Activated CD4-positive, alpha-beta T cell treated with anti-CD3 and anti-CD28 coated beads, Interleukin-2, amount 50 U/mL, for 1 hour (primary cell): ENCODE measurements at places on chromosomes 4 and X.

DNA sequence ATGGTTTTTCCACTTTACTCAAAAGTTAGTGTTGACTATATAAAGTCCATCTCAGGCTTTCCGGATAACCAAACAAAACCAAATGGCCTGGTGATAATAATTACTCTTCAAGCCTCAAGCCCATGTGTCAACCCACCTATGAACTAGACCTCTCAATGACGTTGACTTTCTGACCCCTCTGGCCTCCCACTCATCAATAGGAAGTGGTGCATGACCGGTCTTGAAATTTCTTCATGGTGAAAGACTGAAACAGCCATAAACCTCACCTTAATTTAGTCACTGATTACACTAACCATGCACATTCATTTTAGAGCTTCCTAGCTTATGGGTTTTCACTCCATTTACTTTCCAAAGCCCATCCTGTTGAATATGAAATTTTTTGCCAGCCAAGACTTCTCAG lies 276.0 kb downstream of the KLHL13 start:
- no peak for DNase-seq

GRCh38 chr4:52107336-52107735 lies 56.2 kb downstream of the SPATA18 start:
- no peak for DNase-seq

GRCh38 chrX:20284444-20284843 lies 17.7 kb upstream of the RPS6KA3 start:
- DNase-seq, result no peak

GRCh38 chr4:143617994-143618679 lies 82.3 kb downstream of the FREM3 start:
- no peak for DNase-seq

DNA sequence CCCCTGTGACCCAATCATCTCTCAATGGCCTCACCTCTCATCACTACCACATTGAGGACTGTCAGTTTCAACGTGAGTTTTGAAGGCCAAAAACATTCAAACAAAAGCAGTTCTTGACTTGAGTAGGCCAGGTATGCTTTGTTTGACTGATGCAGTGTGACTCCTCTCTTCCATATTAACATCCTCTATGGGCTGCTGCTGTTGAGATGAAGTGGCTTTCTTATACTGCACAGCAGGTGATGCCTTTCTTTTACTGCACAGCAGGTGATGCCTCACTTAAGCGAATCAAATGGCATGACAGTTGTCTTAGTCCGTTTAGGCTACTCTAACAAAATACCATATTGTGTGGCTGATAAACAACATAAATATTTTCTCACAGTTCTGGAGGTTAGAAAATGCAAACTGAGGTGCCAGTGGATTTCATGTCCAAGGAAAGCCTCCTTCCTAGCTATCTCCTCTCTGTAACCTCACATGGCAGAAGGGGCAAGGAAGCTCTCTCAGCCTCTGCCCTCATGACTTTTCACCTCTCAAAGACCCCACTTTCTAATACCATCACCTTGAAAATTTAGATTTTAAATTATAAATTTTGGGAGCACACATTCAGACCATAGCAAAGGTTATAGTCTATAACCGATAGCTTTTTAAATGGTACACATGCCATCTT lies 2267.9 kb upstream of the AGA start:
- no peak for DNase-seq
